Cortex of kidney (tissue), 1 donor: ENCODE measurements at places on chromosomes 1 and 21.

DNA sequence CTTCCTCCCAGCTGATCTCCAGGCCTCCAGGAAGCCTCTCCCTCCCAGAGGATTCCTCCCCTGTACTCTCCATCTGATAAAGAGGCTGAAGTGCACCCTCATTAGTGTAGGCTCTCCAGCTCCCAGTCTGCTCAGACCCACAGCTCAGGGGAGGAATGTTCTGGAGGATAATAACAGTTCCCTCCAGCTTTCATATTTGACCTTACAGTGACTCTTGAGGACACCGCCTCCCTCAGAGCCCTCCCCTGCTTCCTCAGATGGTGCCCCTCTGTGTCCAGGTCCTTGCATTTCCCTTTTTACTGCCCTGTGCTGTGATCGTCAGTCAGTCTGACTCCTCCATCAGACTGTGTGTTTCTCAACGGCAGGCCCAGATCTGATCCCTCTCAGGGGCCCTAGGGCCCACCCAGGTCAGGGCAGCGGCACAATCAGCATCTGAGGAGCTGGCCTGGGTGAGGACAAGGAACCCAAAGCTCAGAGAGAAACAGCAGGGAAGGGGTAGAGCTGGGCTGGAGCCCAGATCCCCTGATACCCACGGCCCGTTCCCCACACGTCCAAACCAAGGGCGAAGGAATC lies 1.1 kb upstream of the SHISAL2A start:
- DNase-seq: no peak

DNA sequence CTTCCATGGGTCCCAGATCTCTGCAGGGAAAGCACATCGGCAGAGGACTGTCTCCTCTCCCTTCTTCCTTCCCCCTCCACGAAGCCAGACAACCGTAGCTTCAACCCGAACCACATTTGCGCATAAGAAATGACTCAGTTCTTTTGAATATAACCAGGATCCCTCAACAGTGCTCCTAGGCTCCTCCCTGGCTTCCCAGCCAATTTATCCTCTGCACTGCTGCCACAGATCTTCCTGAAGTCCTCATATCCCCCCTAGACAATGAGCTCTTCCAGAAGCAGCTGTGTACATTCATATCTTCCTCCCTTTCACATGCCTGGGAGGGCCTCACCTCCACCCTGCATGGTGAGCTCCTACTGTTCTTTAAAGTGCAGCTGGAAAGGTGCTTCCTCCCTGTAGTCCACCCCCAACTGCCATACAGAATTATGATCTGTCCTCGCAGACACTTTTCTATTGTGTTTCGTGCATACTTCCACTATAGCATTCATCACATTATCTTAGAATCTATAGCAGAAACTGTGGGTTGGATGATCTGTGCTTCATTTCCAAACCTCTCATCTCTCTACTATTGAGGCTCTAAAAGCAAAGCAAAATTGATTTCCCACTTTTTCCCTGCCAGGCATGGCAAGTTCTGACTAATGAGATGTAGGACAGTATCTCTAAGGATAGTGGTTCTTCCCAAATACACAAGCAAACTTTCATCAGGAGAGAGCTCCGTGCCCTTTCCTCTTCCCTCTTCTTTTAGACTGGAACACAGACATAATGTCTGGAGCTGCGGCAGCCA lies 179.3 kb upstream of the HMGB4 start:
- DNase-seq: no peak

DNA sequence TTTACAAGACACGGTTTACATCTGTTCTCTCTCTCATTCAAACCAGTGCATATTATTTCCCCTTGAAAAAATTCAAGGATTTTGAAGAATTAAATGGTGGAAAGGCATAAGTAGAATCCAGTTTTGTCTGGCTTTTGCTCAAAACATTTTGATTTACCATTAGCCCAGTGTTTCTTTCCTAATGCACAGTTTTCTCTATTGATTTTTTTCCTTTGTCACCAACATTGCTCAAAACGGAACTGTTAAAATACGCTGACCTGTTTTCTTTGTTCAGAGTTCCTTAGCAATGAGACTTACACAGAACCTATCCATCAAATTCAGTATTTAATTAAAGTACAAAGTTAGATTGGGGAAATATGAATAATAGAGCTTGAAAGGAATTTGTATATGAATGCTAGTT lies 162.4 kb downstream of the S1PR1 start:
- DNase-seq: no peak

- no peak for DNase-seq
Measured at GRCh38 chr1:183723571-183723970, 70.5 kb upstream of the APOBEC4 start.

- DNase-seq: no peak
Measured at GRCh38 chr1:96291468-96291867, 430.1 kb upstream of the PTBP2 start.

DNA sequence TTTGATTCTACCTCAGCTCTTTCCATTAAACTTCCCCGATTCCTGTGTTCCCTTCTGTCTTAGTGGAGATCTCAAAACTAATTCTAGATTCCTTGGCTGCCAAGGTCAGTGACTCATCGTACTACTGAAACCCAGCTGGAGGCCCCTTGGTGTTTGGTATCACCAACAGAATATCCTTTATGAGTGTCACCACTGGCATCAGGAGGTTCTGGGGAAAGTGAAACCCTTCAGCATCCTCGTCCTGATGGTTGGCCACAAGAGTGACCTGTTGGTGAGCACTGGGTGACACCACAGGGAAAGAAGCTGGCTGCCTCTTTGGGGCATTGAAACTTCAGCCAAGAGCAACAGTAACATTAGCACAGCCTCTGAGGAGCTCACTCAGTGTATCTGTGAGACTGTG lies 9.6 kb downstream of the RAB42 start:
- DNase-seq: no peak

DNA sequence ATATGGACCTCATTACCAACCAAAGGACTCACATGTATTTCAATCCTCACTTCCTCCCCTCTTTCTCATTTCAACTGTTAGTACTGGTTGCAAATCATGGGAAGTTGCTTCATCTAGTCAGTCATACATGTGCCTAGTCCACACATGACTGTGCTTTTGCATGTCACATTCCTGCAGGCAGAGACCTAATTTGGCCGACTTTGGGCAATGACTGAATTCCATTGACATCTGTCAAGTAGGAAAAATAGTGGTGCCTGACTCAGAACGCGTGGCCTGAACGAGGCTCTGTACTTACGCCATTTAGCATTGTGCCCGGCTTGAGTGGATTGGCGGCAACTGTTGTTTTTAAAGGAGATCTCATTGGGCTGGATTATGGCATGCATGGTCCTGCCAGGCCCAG lies 18.0 kb downstream of the PTPRU start:
- DNase-seq: no peak

GRCh38 chr21:37855647-37856625 lies 60.3 kb downstream of the KCNJ6 start:
- no peak for DNase-seq

DNA sequence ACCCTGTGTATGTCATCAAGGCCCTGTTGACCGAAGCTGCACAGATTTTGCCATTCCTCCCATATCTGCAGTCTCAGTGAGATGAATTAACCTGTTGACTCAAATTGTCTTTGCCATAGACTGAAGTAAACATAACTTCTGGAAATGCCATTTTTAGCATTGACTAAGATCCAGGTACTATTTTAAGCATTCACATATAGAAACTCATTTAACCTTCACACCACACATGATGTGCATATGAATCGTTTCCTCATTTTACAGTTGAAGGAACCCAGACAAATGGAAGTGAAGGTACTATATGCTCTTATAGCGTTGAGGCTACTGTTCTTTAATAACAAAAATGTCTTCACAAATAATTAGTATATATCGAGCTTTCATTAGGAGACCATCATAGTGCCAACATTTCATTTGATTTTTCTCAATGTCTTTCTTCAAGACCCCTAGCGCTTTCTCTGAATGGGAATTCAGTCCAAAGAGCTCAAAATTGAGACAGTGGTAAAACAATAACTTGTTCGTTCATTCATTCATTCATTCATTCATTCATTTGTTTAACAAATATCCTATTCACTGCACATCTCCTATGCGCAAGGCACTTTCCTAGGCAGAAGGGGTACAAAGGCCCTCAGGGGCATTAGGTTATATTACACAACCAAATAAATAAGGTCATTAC lies 444.7 kb downstream of the ADGRL2 start:
- DNase-seq: no peak

DNA sequence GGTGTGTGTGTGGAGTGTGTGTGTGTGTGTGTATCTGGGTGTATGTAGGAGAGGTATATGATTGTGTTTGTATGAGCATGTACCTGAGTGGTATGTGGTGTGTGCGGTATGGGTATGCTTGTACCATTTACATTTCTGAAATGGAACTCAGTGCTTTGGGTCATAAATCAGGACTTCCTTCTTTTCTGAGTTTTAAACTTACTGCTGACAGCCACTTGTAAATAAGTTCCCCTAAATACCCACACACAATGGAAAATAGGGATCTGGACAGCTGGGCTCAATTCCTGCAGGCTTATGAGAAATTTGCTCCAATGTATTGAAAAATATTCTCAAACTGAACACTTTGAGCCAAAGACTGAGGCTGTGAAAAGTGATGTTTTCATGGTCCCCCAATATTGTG lies 293.6 kb downstream of the HLX start:
- no peak for DNase-seq

- DNase-seq: no peak
Measured at GRCh38 chr1:162444903-162445302, 33.0 kb upstream of the SH2D1B start.

DNA sequence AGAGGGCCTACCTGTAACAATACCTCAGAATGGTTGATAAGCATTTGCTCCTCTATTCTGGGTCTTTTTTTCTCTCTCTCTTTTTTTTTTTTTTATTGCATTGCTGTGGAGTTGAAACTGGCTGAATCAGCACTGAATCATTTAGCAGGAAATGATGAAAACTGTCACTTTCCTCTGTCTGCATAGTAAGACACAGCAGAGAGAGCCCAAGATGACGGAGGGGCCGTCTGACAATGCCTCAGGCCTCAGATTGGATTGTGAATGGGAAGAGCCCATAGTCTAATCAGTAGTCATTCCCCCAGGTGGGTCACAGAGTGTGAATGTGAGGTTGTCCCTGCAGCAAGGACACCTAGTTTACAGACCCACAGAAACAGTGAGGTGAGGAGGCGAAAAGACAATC lies 193.2 kb upstream of the PLXNA2 start:
- no peak for DNase-seq

DNA sequence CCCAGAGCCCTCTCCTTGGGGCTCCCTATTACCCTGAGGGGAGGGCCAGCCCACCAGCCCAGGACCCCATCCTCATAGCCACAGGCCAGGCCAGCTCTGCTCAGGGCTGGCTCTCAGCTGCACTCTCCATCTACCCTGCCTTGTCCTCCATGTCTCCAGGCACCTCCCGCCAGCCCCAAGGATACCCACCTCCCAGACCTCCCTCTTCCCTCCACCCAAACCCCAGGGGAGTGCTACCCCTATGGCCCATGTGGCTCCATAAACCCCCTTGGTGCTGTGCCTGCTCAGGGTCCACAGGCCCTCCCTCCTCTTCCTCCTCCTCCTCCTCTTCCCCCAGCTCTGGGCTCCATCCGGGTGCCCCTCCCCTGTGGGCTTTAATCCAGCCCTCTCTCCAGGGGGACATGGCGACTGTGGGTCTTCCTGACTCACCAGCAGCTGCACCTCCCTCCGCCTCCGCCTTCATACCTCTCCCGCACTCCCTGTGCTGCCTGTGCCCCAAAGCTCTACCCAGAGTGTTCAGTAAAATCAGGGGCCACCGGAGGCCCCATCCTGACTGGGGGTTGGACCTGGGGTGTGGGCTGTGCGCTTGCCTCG lies 9.1 kb downstream of the YBEY start:
- no peak for DNase-seq

DNA sequence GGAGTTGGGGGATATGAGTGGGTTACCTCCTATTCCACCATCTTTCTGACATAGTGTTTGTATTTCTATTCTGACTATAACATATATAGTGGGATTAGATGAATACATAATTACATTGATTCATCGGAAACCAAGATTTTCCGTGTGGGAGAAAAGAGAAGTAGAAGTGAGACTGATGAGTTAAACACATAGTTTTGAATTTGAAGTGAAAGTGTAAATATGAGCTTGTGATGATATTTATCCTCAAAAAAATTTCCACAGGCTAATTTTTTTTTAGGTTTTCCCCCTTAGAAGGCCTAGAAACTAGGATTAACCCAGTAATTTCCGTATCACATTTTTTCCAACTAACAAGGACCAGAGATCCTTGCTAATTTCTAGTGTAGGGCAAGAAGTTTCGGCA lies 6.9 kb downstream of the CD1B start:
- DNase-seq: no peak
